Stimulated activated CD4-positive, alpha-beta T cell treated with anti-CD3 and anti-CD28 coated beads, Interleukin-2, amount 100 ng/mL, for 4 hours (primary cell): ENCODE measurements at places on chromosomes 3 and 15.

GRCh38 chr15:65328506-65329287 is 24.2 kb downstream of the RNU5B-1 start:
- no peak for DNase-seq

- DNase-seq: no peak
Observed at GRCh38 chr3:169403855-169404519, 259.5 kb downstream of the MECOM start.

GRCh38 chr15:92384381-92384780 is 9.3 kb upstream of the ST8SIA2 start:
- DNase-seq: no peak

DNA sequence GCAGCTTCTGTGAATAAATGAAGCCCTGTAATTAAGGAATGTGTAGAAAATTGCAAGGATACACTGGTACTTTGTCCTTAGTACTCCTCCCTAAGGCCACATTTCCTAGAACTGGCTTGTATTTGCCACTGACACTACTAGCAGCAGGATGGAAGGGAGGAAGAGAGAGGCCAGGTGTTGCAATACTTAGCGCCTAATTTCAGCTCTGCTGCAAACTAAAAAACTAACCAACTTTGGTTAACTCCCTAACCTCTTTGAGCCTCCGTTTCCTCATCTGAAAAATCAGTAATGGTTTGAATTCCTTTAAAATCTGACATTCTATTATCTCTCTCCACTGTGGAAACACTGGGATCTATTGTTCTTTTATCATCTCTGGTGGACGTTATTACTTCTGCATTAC is 257.0 kb downstream of the SV2B start:
- no peak for DNase-seq

GRCh38 chr3:197495999-197496745 is 59.6 kb downstream of the BDH1 start:
- no peak for DNase-seq

DNA sequence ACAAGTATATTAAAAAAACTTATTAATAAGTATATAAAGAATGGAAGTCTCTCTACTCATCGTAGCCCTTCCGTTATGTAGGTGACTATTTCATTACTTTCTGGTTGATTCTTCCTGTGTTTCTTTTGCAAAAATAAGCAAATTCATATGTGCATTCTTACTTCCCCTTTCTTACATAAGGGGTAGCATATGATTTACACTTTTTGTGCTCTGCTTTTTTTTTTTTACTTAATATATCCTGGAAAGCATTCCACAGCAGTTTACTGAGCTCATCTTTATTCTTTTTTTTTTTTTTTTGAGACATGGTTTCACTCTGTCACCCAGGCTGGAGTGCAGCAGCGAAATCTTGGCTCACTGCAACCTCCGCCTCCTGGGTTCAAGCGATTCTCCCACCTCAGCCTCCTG is 12.9 kb downstream of the SCAMP5 start:
- DNase-seq: no peak

GRCh38 chr15:101810876-101811275 is 1.1 kb upstream of the OR4F15 start:
- DNase-seq: no peak

DNA sequence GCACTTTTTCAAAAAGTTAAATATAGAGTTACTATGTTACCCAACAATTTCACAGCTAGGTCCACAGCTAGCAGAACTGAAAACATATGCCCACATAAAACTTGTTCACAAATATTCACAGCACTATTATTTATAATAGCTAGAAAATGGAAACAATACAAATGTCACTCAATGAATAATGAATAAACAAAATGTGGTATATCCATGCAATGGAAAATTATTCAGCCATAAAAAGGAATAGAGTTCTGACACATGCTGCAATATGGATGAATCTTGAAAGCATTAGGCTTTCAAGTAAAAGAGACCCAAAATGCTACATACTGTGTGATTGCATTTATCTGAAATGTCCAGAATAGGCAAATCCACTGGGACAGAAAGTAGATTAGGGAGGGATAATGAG is 111.9 kb downstream of the MECOM start:
- DNase-seq: no peak

DNA sequence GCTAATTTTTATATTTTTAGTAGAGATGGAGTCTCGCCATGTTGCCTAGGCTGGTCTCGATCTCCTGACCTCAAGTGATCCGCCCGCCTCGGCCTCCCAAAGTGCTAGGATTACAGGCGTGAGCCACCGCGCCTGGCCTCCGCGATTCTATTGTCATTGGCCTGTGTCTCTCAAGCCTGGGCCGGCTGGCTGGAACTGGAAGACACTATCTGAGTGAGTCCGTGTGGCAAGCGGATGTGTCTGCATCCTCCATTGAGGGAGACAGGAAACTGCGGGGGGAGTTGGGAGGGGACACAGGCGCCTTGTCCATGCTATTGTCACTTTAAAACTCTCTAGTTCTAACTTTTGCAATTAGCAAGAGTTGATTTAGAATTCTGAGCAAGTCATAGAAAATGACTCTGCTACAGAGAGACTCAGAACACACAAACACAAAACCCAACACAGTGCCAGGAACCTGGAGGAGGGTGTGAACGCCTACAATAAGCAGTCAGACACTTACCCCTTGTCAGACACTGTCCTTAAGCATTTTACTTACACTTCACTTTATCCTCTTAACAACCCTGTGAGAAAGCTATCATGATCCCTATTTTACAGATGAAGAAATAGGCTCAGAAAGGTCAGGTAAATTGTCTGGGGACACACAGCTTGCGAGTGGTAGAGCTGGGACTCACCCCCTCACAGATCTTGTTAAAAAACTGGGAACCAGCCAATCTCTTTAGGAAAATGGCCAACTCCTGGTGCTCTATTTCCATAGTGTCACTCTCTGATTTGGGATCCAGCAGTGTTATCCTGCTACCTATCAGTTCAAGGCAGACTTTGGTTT is 38.7 kb downstream of the ANP32A start:
- DNase-seq: no peak

DNA sequence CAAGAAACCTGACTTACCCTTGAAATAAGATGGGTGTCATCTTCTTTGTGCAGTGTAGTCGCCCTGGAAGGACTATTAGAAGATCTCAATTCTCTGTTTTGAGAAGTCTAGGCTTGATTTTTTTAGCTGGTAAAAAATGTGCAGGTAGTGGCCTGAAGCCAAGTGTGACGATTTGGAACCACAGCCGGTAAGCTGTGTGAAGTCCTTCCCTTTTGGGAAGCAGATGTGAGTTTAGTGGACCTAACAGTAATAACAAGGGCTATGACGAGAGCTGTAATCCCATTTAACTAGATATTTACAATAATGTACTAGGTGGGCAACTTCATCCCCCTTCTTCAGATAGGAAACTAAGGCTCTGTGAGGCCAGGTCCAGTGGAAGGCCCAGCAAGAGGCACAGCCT is 81.7 kb upstream of the MYZAP start:
- DNase-seq: no peak
